CD4-positive, alpha-beta T cell treated with Interleukin-4 for 4 hours (primary cell): ENCODE measurements at places on chromosomes 5 and 9.

DNA sequence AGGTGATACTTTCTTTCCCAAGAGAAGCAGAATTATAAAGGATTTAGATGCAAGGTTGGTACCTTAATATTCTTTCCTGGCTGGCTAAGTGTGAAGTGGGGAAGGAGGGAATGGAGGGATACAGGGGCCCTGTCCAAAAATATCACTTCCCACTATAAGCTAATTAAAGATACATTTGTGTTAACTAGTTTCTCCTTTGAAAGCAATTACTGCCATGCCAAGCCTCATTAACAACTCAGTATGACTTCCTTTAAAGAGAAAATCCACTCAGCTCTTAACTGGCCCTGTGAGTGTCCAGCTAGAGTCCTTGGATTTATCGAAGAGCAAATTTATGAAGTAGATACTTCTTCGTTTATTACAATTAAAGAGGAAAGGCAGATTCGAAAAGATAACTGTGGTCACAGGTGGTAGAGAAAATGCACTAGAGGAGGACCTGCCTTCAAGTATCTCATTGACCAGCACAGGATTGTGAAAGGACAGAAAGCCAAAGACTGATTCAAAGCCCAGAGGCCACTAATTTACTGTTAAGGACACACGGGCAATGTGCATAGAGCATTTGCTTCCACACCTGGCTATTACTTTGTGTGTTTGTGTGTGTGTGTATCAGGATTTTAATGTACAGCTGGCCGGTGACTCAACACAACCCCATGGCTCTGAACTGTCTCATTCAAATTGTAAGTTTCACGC, 11.2 kb upstream of the GLDC start:
- no peak for DNase-seq

DNA sequence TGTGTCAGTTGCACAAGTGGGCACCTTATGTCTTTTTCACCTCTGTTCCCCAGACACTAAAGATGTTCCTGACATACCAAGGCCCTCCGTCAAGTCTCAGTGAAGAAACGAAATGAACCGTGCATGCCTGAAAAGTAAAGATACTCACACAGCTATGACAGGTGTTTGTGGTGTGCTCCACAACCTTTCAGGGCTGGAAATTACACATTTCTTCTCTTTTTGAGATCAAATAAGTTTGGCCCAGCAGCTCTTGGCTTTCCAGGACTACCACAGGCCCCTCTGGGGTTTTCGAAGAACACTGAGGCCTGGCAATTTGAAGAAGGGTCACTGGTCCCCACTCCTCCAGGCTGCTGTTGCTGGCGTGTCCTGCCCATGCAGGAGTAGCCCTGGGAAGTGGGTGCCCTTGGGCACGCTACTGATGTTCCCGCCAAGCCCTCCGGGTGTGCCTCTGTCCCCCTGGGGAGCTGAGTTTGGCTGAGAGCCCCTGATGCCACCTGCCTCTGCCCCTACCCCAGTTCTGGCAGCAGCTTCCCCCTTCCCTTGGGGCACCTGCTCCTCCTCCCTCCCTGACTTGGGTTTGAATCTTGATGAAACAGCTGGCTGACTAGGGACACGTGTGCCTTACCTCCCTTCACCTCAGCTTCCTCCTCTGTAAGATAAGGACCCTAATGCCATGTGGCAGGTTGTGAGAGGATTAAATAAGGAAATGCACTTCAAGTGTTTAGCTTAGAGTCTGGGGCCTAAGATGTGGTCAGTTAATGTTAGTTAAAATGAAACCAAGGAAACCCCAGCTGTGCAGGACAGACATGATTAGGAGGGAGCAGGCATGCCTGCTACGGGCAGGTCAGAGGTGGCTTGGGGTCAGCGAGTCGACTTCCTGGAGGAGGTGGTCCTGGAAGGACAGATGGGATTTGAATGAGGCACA, 49.1 kb upstream of the GADD45G start:
- DNase-seq, result no peak

DNA sequence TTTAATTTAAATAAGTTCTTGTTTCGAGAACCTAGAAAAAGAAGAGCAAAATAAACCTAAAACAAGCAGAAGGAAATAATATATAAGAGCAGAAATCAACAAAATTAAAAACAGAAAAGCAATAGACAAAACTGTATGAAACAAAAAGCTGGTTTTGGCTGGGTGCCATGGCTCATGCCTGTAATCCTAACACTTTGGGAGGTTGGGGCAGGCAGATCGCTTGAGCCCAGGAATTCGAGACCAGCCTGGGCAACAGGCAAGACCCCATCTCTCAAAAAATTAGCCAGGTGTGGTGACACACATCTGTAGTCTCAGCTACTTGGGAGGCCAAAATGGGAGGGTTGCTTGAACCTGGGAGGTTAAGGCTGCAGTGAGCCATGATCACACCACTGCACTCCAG, 59.2 kb upstream of the OTP start:
- DNase-seq, result no peak

- DNase-seq, result no peak
These were observed 25.6 kb downstream of the CAMK2A start for GRCh38 chr5:150263801-150264621.

GRCh38 chr5:131786900-131787692, 9.7 kb downstream of the FNIP1 start:
- no peak for DNase-seq

- no peak for DNase-seq
These were observed 7.3 kb downstream of the PPP3R2 start for GRCh38 chr9:101587332-101588043.

GRCh38 chr5:96789794-96790330, 17.9 kb downstream of the ERAP1 start:
- no peak for DNase-seq

- DNase-seq, result no peak
These were observed 2.1 kb downstream of the SYNPO start for GRCh38 chr5:150642567-150642927.

GRCh38 chr5:138542180-138542955, 668 bp downstream of the ETF1 start:
- no peak for DNase-seq

DNA sequence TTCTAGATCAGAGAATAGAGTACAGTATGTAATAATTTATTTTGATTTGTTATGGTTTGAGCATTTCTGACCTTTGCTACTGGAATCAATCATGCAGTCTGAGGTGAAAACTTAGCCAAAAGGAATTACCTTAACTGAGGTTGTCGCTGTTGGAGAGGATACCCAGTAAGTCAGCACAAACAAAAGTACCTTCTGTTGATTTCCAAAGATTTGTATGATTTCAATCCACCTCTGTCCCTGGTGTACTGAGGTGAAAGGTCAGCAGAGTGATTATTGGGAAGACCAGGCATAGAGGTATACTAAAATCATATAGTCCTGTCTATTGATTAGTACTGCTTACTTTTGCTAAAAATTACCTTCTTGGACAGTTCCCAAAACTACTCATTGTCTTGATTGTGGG, 32.8 kb downstream of the RUSC2 start:
- no peak for DNase-seq

GRCh38 chr9:137128862-137129455, 10.0 kb upstream of the GRIN1 start:
- DNase-seq, result no peak

- DNase-seq, result no peak
These were observed 17.1 kb upstream of the GRHPR start for GRCh38 chr9:37405350-37405749.

GRCh38 chr9:26234865-26235264, 556.6 kb upstream of the TUSC1 start:
- DNase-seq, result no peak

- DNase-seq, result no peak
These were observed 5.6 kb downstream of the GBA2 start for GRCh38 chr9:35743452-35743851.

DNA sequence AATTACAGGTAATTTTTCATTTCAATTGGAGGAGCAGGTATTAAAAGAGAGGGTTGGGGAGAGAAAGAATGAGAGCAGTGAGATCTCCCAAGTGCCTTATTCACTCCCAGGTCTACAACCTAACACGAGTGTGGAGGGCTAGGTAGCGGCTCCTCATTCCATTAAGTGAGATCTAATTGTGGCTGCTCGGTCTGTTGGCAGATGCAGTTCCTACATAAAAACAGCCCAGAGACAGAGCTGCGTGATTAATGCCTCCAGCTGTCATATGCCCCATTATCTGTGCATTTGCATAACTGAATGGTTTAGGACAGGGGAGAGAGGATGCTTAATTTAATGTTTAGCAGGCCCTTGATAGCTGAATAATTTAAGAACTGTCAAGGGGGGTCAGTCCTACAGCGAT, 100.5 kb downstream of the PSAT1 start:
- DNase-seq, result no peak

DNA sequence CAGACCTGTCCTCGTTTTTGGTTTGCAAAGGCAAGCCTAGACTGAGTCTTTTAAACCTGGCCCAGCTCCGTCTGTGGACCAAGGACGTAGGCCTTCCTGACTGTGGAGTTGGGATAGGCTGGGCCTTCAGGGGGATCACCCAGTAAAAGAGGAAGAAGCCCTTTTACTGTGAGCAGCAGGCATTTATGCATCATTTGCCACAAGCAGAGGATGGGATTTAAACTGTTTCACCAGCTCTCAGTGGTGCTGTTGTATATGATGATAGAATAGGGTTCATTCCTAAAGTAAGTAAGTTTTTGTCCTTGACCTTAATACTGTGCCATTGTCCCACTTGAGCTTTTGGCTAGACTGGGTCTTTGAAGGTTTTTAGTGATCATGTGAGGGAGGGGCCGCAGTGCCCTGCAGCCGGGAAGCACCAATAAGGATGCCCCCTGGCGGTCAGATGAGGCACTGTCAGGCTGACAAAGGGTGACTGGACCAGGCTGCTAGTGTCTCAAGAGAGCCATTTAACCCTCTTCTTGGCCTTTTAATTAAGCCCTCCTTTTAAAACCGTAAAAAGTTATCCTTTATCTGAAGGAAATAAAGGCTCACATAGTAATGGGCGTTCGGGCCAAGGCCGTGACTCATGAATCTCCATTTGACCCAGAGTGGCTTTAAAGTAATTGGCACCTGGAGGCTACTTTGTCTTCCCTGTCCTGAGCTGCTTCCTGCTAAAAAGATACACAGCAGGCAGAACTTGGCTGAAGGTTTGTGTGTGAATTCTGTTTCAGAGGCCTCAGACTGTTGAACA, 74.0 kb downstream of the UBAP1 start:
- DNase-seq, result peak; percentile 63

DNA sequence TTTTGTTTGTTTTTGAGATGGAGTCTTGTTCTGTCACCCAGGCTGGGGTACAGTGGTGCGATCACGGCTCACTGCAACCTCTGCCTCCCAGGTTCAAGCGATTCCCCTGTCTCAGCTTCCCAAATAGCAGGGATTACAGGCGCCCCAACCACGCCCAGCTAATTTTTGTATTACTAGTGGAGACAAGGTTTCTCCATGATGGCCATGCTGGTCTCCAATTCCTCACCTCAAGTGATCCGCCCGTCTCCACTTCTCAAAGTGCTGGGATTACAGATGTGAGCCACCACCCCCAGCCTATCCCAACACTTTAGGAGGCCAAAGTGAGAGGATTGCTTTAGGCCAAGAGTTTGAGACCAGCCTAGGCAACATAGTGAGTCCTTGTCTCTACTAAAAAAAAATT, 19.3 kb downstream of the SPZ1 start:
- DNase-seq, result no peak

DNA sequence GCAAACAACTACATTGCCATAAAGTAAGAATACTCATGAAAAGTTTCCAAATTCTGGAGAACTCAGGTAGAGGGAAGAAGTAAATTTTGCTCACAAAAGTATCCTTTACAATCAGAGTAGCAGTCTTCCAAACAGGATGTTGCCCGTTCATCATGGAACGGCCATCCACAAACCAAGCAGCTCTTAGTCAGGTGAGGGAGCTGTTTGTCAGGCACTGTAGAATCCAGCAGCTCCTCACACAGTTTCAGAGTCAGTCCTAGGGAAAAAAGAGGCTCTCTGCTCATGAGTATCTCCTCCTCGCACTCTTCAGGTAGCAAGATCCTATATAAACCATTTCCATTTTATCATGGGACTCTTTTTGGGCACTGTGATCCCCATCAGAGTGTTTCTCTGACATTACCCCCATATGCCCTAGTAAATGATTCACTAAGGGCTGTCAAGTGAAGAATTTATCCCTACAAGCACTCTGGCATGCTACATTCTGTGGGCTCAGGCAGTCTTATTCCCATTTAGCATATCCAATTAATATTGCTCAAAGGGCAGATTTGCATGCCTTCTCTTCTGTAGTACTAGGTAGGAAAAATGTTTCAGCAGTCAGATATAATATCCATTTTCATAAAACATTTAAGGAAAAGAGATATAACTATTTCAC, 97.9 kb downstream of the WDR41 start:
- no peak for DNase-seq

DNA sequence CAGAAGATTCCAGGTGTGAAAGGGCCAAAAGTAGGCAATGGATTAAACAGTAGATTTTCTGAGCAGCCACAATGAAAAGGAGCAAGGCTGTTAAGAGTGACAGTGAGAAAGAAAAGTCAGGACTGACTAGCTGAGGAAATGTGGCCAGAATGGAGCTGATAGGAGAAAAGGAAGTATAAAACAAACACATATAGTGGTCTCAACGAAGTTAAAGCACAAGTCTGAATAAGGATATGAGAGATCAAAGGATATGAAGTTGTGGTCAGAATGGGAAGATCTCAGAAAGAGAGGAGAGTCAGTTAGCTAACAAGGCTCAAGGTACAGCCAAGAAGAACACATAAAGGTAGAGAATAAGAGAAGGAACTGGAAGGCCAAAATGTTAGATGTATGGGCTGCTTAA, 39.9 kb downstream of the FNIP1 start:
- no peak for DNase-seq

GRCh38 chr5:95026718-95027117, 258.2 kb downstream of the MCTP1 start:
- no peak for DNase-seq

DNA sequence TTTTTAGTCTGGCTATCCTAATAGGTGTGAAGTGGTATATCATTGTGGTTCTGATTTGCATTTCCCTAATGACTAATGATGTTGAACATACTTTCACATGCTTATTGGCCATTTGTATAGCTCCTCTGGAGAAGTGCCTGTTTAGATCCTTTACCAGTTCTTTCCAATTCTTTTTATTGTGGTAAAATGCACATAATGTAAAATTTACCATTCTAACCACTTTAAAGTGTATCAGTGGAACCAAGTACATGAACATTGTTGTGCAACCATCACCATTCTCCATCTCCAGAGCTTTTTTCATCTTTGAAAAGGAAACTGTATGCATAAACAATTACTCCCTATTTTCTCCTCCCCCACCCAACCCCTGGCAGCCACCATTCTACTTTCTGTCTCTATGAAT, 95.4 kb downstream of the NRG2 start:
- no peak for DNase-seq

DNA sequence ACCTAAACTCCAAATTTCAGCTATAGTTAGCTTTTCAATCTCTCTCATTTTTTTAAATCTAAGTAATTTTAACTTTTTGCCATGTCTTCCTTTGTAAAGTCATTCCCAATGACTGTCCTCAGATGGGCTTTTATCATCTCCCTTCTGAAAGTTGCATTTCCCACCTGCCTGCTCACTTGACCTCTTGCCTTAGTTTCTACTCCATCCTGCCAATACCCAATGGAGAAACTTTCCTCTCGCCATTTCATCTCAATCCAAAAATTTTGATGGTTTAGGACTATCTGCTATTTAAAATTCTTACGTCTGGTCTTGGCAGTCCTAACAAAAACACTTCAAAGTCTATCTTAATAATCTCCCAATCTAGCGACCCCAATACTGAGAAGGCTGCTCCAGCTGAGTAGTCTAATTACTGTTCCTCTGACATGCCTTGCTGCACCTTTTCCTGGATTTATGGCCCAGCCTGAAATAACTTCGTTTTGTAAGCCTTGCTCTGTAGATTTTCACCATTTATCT, 231.3 kb downstream of the PRR16 start:
- DNase-seq, result no peak
